ENCODE measurements at places on chromosomes 2 and 18.

DNA sequence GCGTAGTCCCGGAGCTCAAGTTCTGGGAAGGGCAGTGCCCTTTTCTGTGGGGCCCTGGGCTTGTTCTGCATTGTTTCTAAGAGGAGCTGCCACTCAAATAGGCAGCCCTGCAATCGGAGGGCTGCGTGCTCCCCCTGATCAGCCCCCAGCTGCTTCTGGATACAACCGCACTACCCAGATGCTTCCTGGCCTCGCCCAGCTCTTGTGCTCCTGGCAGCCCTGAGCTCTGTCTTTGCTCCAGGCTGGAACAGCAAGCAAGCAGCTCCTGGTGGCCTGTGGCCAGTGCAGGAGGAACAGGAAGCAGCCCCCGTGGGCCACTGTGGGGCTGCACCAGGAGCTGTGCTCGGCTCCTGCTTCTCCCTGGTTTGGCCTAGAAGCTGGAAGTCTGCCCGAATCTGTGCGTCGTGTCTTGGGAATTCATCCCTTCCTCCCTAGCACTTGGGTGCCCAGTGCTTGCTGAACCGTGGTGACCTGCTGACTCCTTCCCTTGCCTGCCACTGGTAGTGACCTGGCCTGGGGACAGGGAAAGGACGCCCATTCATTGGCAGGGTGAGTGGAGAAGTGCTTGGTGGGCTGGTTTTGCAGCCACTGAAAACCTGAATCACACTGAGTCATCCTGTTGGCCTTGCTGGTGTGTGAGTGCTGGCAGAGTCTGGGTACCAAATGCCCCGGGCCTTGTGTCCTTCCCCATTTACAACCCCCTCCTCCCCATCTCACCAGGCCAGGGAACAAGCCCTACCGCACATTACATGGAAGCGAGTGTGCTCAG, 27.3 kb upstream of the NTSR2 start:
- DNase-seq: no peak

- DNase-seq: no peak
These were observed 31.6 kb downstream of the BAZ2B start for GRCh38 chr2:159584796-159585195.

GRCh38 chr2:65608916-65609315, 176.5 kb upstream of the SPRED2 start:
- no peak for DNase-seq

GRCh38 chr18:28884304-28884703, 707.4 kb upstream of the CDH2 start:
- no peak for DNase-seq

DNA sequence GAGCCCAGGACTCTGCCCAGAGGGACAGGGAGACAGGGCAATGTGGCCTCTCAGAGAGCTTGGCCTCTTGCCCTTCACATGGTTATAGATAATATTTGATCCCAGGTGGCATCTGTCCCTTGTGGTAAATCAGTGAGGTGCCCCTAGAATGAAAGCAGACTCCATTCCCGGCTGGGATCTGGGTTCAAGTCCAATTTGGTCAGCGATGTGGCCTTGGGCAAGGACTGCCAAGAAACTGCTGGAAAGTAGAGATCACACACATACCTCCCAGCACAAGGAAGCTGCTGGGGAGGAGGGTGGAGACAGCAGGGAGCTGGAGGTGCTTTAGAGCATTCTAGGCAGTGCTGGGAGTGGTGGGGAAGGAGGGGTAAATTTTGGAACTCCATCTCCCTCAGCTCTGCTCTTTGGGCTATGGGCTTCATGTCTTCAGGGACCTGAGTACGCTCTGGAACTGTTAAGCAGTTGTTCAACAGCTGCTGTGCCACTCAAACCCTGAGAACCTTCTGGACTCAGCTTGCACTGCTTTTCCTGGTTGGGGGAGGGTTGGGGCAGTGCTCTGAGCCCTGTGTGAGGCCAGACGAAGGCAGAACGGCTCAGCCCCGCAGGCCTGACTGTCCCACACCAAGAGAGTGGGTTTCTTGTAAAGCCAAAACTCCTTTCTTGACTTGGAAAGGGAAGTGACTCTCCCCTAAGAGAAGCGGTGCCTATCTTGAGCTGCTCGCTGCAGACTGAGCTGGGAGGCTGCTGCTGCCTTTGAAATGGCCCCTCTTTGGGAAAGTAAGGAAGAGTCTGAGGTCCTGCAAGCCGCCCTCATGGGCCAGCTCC, 23.0 kb downstream of the INPP5D start:
- no peak for DNase-seq

DNA sequence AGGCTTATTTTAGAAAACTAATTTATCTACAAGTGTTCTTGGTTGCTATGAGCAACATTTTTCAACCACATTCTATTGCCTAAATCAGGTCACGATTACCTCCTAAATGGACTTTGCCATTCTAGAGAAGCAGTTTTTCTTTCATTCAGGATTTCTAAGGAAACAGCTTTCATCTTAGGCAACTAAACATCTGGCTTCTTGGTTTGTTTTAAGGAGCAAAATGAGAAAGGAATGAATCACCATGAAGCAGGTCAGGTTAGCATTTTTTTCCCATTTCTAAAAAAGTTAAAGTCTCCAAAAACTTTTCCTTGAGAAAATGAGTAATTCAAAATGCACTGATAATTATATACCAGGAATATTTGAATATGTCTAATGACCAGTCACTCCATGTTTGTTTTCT, 114.8 kb downstream of the GAREM1 start:
- no peak for DNase-seq

- no peak for DNase-seq
These were observed 797 bp downstream of the ANO7 start for GRCh38 chr2:241189093-241189855.

- DNase-seq: no peak
These were observed 539 bp upstream of the MOB4 start for GRCh38 chr2:197515315-197515738.

- DNase-seq: no peak
These were observed 3.9 kb upstream of the TNS1 start for GRCh38 chr2:218006741-218007140.

- DNase-seq: no peak
These were observed 2.1 kb downstream of the LBH start for GRCh38 chr2:30233271-30234009.

- DNase-seq: no peak
These were observed 1.2 kb downstream of the PCARE start for GRCh38 chr2:29072971-29073725.

DNA sequence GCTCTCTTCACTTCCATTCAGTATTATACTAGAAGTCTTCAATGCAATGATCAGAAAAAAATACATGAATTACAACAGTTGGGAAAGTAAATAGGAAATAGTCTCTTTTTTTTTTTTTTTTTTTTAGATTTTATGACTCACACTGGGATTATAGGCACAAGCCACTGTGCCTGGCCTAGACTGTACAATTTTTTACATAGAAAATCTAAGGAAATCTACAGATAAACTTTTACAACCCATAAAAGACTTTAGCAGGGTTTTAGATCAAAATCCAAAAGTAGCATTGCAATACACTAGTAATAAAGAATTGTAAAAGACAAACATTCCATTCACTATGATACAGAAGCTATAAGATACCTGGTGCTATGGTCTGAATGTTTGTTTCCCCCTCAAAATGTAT, 39.0 kb downstream of the CFAP221 start:
- DNase-seq: no peak

DNA sequence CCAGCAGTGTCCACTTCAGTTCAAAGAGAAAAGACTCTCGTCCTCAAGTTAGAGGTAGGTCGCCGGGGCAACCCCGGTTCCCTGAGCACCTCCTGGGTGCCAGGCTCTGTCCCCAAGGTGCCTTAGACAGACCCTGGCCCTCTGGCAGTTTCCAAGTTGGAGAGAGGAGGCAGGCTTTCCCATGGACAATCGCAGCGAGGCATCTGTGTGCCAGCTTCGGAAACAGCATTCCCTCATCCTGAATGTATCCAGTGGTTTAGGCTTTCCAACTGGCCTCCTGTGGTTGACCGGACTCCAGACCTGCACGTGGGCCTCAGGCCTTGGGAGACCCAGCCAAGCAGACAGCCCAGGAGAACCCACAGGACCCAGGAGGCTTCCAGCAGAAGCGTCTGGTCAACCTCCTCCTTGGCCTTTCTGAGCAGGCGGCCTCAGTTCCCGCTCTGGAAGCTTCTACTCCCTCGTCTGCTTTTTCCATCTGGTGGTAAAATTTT, 70.3 kb downstream of the KCNF1 start:
- no peak for DNase-seq

DNA sequence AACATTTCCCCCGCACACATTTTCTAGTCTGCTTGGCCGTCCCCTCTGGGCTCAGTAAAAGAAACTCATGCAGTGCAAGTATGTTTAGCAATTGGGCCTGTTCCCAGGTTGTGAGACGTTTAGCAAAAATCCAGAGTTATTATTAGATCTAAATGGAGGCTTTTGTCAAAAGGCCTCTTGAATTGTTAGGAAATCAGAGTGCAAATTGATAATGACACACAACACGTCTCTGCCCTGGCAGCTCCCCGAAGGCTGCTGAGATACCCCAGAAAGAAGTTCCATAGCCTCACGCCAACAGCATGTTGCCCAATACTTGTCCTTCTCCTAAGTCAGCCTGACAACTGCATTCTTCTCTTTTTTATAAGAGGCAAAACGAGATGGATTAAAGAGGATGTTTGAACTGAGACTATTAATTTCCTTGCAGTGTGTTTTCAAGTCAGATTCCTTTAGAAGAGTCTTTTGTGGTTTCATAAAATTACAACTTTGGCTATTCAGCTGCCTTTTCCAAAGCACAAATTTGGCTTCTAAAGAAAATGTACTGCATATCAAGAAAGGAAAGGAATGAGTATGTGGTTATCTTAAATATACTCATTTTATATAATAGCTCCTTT, 202.2 kb downstream of the TRIB2 start:
- DNase-seq: peak; percentile 7

DNA sequence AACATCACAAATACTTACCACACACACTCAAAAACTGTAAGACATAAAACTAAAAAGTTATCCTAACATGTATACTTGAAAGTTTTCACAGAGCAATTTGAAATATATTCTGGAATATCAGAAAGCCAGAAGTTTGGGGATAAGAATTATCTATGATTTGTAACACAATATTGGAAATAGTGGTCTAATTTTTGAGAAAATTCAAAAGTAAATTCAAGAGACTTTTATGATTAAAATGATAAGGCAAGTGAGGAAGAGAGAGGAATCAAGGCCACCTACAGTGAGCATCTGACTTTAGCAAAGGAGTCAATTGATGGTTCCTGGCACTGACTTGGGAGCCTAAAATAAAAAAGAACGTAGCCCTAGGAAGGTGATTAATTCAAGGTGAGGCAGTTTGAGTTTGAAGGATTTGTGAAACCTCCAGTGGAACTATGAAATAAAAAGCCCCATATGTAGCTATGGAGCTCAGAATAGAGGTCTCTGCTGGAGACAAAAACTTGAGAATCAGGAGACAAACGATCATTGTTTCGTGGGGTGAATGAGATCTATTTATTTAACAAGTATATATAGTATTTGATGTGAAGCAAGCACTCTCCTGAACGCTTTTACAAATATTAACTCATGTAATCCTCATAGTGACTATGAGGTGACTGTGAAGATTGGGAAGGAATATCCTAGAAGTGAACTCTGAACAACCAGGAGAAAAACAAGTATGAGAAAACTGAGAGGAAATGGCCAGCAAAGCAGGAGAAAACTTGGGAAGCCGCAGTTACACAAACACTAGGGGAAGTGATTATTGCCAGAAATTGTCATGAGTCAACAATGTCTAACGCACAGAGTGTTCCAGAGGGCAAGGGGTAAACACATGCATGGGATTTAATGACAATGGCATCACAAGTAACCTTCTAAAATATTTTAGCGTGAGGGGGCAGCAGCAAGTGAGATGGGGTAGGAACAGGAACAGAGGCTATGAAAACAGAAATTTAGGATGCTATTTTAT, 12.8 kb downstream of the TFPI start:
- no peak for DNase-seq

DNA sequence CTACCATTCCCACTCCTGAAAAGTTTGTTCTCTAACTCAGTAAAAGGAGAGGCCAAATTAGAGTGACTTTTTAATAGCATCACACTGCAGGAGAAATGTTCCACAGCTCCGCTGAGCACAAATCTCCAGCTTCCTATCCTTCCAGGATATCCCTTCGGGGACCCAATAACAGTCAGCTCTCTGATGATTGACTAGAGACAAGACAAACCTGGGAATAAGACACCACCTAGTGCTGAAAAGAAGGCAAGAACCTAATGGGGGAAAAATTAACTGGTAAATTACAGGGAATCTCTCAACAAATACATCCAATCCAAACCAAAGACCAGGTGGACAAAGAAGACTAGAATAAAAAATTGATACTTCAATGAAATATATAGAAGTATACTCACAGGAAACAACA, 977.1 kb upstream of the SOX11 start:
- no peak for DNase-seq

DNA sequence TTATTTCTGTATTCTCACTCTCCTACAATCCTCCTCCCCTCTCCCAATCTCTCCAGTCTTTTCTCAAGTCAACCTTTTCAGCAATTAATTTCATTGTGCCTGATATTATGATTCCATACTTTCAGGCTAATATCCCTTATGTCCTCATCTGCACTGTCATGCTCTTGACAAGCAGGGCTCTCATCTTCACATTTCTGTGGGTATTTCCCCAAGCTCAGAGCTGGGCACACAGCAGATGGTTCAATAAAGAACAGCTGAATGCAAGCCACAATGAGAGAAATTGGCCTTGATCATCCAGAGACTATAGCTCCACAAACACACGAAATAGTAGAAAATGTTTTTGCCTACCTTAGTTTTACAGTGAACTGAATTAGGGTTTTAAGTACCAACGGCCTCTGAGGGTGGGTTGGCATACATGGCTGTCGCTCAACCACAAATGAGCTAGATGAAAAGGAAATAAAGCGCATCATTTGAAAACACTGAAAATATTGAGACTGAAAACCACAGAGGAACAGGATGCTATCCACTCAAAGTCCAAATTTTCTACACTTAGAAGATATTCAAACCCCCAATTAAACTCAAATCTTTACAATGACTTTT, 47.5 kb upstream of the STAT1 start:
- no peak for DNase-seq

GRCh38 chr2:97728091-97728731, 14.8 kb downstream of the ZAP70 start:
- peak; percentile 11 for DNase-seq

All from putamen (tissue), 1 donor.